ENCODE measurements at places on chromosomes 13 and 19. TPM values are rescaled to one million over a fixed set of nuclear protein-coding genes. Genes with fewer than 3 reads are reported as not detected.
A peak's percentile ranks its signal among the peaks of the same experiment; 100 is the strongest.

GRCh38 chr13:85896516-85897450 is 97.6 kb upstream of the SLITRK6 start:
- no peak for DNase-seq

The ARRDC2 gene
- 17.8 TPM for total RNA-seq

The BIVM gene
- 12.2 TPM for total RNA-seq

DNA sequence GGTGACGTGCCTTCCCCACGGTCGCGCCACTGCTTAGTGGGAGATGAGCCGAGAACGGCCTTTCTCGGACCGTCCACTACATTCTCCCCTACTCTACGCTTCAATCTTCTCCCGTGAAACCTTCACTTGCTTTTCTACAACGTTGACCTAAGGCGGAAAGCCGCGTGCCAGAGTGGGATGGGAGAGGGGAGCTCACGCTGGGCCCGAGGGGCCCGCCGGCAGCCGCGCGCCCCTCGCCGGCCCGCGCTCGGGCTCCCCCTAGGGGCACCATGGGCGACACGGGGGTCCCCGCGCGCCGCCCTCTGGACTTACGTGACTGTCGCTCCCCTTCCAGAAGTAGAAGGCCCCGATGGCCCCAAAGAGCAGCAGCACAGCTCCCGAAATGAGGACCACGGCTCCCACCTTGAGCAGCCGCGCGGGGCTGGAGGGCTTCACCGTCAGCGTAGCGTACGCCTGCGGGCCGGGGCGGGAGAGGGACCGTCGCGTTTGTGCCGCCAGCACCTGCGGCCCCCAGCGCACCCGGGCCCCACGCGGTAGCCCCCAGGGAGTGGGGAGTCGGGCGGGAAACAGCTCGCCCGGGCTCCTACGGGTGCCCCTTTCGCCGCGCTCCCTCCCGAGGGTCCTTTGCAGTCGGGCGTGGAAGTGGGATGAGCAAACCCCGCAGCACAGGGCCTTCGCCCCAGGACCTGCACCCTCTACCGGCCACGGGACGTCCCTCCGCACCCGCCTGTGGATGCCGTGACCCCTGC is 727 bp downstream of the CNMD start:
- peak; percentile 55 for DNase-seq

- DNase-seq = no peak
Observed at GRCh38 chr19:51071095-51071405, 6.2 kb upstream of the KLK13 start.

The NKG7 gene
- 10.5 TPM for total RNA-seq

GRCh38 chr13:50377726-50378270 is 362.6 kb downstream of the KCNRG start:
- DNase-seq = no peak

- peak; percentile 1 for DNase-seq
Observed at GRCh38 chr19:56837004-56837403, 3.5 kb downstream of the PEG3 start.

DNA sequence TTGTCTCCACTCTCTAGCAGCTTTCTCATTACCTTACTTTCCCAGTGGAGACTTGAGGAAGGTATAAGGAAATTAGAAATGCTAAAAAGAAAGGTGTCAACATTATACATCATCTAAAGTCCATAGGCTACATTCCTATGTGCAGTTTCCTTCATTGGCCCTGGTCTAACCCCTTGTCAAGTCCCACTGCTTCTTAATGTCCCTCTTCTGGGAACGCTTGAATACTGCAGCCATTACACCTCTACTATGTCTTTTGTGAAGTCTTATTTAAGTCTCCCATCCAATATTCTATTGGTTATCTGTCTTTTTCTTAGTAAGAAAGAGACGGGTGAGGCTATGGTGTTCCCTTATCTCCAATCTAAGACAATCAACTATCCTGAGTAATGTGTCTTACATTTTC is 332.6 kb upstream of the TMTC4 start:
- no peak for DNase-seq

DNA sequence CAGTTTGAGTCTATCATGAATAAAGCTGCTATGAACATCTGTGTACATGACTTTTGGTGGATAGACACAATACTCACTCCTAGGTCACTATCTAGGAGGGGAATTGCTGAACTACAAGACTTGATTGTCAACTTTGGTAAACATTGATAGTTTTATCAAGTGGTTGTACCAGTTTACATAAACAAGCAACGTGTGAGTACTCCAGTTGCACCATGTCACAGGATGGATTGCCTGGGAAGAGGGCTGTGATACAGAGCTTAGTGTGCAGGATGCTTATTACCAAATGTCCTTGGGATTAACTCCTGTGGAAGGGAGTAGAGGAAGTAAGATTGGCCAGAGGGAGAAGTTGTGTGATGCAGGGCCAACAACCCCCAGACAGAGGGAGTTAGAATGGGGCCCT is 37.7 kb downstream of the RAP2A start:
- DNase-seq = no peak

The CD79A gene
- total RNA-seq = 31.4 TPM

All from thymus (tissue), 14 donors.